Daoy (cell line): ENCODE measurements at places on chromosomes 1 and 21. TPM values are rescaled to one million over a fixed set of nuclear protein-coding genes. Genes with fewer than 3 reads are reported as not detected.
A peak's percentile ranks its signal among the peaks of the same experiment; 100 is the strongest.

- DNase-seq = no peak
These were observed 32.7 kb upstream of the SUCO start for GRCh38 chr1:172500207-172500606.

The JTB gene
- 216 and 291 TPM in 2 replicates for total RNA-seq

GRCh38 chr1:156214024-156214748 is 1.4 kb downstream of the PMF1 start:
- peak; percentile 42 for DNase-seq

DNA sequence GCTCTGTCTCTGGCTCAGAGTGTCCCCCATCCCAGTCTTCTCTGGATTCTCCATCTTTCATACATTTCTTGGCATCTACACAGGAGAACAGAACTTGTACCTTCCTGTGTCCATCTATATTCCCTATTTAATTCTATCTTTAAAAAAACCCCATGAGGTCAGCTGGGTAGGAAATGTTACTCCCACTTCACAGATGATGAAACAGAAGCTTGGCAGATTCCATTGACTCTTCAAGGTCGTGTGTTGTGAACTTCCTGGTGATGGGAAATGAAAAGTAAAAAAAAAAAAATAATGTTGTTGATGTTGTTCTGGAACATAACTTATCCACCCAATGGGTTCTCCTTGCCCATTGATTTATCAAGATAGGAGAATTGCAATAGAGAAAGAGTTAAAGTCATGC is 8.9 kb downstream of the CHI3L2 start:
- DNase-seq = no peak

GRCh38 chr21:34031835-34032370 is 41.5 kb upstream of the MRPS6 start:
- DNase-seq = no peak

- DNase-seq = no peak
These were observed 177.8 kb downstream of the SIPA1L2 start for GRCh38 chr1:232452117-232452516.

The GPR161 gene
- total RNA-seq = 8.8 and 8.9 TPM in 2 replicates

DNA sequence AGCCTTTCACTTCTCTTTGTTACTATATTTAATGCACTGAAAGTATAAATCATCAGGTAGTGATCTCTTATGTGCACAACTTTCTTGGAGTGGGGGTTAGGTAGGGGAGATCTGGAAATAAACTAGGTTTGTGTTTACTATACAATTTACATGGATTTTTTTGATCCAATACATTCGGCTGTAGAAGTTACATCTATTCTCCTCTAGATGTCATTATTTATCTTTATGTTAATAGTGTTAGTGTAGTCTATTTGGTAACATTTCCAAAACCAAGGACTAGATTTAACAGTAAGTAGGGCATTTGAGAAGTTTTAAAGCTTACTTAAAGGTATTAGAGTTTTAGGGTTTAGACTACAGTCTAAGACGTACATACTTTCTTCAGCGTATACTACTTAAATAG is 5.4 kb downstream of the VPS45 start:
- no peak for DNase-seq

The DCDC2B gene
- not detected in 2 replicates for total RNA-seq

- DNase-seq = no peak
These were observed 28.0 kb upstream of the EDARADD start for GRCh38 chr1:236365999-236366570.

GRCh38 chr1:13798120-13798519 is 98.1 kb downstream of the PRDM2 start:
- DNase-seq = no peak

DNA sequence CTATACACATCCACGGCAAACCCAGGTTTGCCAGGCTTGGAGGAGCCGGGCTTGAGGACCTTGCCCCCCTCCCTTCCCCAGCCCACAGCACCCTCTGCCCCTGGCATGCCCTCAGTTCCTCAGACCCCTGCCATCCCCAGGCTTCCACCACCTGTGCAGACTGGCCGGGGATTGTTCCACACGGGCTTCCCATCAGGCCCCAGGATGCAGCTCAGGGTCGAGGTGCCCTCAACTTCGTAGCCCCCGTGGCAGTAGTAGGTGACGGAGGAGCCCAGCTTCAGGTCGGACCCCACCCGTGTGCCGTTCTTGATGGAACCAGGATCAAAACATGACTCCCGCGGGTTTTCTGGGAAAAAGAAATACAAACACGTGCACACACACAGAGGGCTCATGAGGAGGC is 163.8 kb downstream of the ZSCAN20 start:
- no peak for DNase-seq

The IQCC gene
- total RNA-seq = 3.0 and 3.8 TPM in 2 replicates

DNA sequence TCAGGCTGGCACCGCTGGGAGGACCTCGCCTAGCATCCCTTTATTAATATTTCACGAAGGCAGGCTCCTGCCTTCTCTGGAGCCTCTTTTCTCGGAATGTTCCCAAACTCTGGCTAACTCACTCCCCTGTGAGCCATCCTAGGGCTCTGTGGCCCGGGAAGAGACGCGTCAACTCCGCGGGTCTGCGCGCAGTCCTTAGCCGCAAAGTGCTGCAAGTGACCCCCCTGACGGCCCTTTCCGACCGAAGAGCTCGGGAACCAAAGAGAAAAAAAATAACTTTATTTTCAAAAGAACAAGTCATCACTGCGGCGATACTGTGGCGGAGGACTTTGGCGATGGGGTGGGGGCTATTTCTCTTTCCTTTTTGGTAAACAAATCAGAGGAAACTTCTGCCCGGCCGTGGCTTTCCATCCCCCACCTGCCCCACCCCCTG is 14.6 kb downstream of the NR5A2 start:
- DNase-seq = no peak

DNA sequence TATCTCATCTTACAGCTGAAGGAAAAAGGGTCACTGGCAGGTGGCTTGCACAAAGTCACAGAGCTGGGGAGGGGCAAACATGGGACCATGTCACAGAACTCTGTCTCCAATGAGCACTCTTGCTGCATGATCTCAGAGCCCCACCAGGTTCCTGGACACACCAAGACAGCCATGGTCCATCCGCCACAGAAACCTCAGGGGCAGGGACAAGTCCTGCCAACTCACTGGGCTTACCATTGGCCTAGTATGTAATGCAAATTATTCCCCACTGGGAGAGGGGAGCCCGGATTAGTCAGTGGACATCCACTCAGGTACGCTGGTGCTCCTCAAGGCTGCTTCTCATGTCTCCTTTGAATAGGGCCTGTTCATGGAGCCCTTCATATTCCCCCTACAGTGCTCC is 14.2 kb downstream of the S100A7A start:
- DNase-seq = no peak

DNA sequence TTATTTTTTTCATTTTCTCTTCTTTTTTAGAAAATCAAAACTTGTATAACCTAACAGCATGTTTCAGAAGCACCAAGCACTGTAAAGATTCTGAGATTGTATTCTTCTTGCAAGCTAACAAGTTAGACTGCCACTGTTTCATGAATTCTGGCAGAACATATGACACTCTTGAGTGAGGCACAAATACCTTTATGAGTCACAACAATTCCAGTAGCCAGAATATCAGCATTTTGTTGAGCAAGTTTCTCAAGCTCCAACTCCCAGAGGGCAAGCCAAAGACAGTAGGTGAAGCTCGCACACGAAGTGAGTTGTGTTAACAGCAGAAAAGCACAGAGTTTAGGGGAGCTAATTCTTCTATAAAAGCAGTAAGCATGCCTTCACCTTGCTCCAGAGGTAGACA is 268.8 kb upstream of the NCAM2 start:
- DNase-seq = no peak

The KRTAP21-2 gene
- total RNA-seq = 13.6 TPM in 1 of 2 replicates, not detected in the other

DNA sequence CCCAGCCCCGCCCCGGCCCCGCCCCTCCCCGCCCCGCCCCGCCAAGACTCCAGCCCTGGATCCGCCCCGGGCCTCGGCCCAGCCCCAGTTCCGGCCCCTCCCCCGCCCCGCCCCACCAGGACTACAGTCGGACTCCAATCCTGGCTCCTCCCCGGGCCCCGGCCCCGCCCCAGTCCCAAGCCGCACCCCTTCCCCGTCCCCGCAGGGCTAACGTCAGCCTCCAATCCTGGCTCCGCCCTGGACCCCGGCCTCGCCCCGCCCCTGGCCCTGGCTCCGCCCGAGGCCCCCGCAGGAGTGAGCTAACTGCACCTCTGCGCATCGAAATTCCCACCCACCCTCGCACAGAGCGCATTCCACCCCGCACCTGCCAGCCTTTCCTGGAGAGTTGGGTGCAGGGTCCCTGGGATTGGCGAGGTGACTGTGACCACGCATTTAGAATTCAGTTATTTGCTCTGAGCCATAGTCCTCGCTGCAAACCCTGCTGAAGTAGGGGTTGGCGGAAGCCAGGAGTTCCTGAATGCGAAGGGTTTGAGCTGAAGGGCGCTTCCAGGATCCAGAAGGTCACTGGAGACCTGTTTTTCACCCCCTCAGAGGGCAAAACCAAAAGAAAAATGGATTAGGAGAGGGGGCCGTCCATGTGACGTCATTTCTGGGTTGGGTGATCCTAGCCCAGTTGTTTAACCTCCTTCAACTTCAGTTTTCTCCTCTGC is 588 bp upstream of the IGSF8 start:
- peak; percentile 95 for DNase-seq

DNA sequence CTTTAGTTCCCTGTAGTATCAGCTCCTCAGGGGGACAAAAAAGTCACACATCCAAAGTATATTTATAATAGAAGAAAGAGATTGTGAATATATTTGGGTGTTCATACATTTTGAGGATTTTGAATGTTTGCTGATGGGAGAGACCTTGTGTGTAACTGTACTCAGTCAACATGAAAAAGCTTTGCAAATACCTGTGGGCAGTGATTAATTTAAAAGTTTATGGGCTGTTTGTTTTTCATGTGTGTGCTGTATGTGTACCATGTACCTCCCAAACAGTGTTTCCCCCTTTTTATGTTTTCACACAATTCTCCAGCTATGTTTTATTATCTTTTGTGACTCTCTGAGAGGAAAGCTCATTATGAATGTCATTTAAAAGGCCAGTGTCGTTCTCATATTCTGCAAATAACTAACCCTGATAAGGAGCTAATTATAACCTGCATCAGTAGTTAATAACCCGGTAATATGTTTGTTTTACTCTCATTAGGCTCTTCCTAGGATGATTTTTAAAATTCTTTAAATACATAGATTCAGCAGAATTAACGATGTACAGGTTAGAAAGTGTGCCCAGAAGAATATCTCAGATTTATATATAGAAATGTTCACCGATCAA is 271.5 kb downstream of the NFIA start:
- DNase-seq = no peak

DNA sequence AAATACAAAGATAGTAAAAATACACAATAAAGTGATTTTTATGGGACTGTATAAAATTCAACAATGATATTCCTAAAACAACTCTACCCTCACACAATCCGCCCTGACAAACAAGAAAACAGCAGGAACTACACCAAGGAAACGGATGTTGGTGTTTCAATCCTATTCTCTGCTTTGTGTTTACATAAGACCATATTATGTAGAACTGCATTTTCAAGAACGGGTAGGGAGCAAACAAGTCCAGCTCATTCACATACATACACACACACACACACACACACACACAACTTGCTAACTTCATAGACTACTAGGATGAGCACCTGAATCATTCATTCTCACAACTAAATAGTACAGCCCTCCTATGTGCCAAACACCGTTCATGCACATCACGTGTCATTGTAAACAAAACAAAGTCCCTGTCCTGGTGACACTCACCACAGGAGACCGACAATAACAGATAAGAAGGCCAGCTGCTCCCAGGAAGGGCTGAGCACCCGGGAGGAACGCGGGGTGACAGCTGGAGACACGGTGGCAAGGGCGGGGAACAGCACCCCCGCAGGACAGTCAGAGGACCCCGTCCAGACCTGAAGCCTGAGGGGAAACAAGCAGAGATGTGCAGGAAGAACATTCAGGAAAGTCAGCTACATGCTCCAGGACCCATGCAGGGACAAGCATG is 43.0 kb downstream of the NPHP4 start:
- DNase-seq = no peak

The ZBTB7B gene
- 11.7 and 14.8 TPM in 2 replicates for total RNA-seq

DNA sequence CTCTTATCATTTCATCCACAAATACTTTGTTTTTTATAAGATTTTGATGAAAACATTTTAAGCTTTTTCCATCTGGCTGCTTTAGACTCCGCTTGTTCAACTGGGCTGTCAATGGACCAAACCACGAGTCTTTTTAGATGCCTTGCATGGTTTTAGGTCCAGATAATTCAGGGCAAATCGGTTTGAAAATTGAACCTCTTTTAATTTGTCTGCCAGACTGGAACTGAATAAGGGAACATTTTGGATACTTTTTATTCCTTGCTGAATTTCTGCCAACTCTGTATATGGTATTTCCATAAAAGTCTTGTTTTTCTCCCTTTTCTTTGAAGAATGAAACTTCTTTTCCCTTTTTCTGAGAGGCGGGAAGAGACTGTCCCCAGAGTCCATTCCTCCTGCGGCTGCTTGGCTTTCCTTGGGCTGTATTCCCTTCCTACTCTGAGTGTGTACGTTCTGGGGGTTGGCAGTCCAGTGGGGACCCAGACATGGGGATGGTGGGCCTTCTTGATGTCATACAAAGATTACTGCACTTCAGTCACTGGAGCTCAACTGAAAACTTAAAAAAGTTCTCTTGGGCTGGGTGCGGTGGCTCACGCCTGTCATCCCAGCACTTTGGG is 46.5 kb upstream of the CNN3 start:
- DNase-seq = no peak

The NLRP3 gene
- total RNA-seq = 3.8 and 4.6 TPM in 2 replicates

DNA sequence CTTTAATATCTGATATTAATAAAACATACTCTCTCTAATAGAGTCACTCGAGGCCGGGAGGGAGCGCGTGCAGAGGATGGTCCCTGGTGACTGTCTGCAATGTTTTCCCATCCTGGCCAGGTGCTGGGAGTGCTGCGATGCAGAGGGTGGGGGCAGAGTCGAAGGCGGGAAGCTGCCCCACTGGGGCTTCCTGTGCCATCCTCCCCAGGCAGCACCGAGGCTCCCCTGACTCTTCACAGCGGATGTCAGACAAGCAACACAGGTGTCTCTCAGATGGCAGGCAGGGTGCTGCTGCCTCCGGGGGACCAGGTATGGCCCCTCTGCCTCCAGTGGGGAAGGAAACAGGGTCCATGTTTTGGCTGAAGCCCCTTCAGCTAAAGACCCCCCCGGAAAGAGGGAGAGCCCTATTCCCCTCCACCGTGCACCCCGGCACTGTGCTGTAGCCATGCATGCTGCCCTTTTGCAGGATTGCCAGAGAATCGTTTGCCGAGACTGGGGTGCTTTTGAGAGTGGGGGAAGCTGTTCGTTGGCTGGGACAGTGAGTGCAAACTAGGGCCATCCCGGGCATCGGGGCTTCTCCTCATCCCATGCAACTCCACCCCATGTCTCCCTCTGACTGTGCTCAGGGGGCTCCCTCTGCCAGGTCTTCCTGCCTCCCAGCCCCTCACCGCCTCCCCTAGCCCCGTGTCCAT is 32.1 kb upstream of the TTC34 start:
- no peak for DNase-seq

The ABCA4 gene
- 0.36 and 0.80 TPM in 2 replicates for total RNA-seq

The PAX7 gene
- 0.09 and 0.97 TPM in 2 replicates for total RNA-seq

GRCh38 chr1:3483801-3484444 is 29.5 kb downstream of the ARHGEF16 start:
- DNase-seq = peak; percentile 57
